AG10803 (cell line): ENCODE measurements at places on chromosomes 11 and 22.

DNA sequence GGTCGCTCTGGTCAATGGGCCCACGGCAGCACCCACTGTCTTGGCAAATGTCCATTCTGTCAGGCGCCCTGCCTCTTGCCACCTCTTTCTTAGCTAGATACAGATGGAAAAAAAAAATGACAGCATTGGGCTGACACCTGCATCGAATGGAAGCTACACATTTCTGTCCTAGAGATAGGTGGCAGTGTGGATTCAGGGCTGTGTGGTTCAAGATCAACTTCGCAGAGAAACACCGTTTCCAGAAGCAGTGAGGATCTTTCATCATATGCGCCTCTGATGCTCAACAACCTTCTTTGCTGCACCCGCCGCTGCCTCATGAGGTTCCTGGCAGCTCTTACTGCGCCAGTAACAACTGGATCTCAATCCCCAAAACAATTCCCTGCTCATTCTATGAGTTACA is 236.3 kb downstream of the KIRREL3 start:
- peak; percentile 29 for DNase-seq

GRCh38 chr11:104665641-104666040 is 232.6 kb downstream of the CASP12 start:
- peak; percentile 52 for DNase-seq

DNA sequence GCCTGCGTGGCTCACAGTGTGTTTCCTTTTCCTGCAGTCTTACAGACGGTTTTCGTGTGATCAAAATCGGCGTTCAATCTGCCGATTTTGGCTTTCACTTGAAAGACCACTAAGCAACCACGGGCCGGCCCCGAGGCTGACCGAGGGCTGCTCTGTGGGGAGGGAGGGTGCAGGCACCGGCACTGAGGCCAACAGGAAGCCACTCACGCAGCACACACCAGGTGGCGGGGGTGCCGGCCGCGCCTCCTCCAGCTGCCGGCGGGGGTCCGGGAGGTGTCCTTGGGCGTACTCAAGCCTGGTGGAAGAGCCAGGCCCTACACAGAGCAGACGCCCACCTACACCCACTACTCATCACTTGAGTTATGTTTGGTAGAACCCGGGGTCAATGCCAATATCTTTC is 14.3 kb downstream of the TOLLIP start:
- DNase-seq, result no peak

- DNase-seq, result no peak
These were observed 54.1 kb downstream of the MICAL3 start for GRCh38 chr22:17970201-17970708.

GRCh38 chr11:64742087-64742888 is 1.7 kb downstream of the RASGRP2 start:
- no peak for DNase-seq

DNA sequence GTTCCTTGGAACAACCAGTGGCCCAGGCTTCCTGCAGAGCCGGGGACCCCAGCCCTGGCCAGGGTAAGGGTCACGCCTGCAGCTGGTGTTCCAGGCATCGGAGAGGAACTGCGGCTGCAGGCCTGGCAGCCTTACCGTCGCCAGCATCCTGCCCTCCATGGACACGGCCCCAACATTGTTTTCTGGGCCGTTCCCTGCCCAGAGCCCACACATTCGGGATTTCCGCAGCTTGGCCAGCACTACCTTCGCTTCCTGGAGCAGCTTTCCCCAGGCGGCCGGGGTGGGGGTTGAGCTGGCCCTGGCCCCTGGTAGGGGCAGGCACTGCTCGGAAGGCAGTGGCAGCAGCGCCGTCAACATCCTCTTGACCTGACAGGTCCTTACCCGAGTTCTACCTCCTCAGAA is 17.7 kb downstream of the TXN2 start:
- DNase-seq, result no peak

DNA sequence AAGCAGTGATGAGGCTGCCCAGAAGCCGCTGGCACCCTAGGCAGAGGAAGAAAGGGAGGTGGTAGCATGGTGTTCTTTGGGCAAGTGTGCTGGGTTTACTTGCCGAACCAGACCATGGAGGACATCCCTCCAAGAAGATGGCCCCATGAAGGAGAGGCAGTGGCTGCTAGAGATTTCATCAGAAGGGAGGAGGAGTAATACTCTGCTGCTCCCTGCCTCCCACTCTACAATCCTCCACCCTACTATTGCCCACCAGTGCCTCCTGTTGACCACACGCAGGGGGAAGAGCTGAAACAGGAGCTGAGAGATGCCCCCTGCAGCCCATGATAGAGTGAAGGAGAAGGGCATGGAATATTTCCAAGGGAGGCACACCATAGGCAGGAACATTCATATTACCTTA is 51.0 kb upstream of the PRSS23 start:
- DNase-seq, result no peak

DNA sequence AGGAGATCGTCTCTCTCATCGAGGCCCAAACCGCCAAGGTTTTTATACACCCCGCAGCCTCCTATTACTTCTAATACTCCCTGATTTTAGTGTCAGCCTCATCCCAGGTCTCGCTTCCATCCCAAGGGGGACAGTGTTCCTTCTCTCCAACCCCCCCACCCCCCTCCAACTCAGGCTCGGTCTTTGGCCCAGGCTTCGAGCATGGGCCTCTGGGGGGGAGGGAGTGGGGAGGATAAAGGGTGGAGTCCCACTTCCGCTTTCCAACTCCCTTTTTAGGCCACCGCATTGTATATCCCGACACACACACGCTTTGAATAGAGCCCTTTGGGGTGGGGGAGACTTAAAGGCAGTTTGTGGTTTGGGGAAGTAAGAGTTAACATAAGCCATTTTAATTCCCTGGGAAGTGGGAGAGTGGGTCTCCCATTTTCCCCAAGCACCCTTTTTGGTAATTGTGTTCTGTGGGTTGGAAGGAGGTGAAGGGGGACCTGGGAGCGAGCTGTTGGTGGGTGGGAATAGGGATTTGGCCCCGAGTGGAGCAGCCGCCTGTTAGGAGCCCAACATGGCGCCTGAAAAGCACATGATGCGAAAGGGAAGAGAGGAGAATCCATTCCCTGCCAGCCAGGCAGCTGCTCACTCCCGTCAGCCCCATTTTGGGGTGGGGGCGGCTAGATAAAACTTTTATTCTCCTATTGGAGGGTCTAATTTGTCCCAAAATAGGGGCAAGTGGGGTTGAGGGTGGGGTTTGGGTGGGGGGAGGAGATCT is 844 bp downstream of the PCF11 start:
- DNase-seq, result peak; percentile 38

DNA sequence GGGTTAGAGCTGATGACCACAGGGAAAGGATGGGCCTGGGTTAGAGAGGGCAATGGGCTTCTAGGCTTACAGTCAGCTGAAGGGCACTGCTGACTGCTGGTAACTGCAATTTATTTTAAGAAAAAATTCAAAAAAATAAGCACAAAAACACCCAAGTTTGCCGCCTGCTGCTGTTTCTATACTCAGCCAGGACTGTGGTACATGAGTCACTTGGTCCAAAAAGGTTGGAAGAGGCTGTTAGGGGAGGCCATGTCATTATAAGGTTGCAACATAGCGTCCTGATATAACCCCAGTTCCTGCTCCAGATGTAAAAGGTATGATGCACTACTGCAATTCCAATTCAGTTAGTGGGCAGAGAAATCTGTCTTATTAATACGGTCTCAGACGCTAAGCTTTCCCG is 98.9 kb downstream of the ETS1 start:
- peak; percentile 98 for DNase-seq

GRCh38 chr22:22925805-22926369 is 38.3 kb downstream of the IGLL5 start:
- no peak for DNase-seq

GRCh38 chr11:129946965-129947364 is 51.6 kb upstream of the NFRKB start:
- no peak for DNase-seq

DNA sequence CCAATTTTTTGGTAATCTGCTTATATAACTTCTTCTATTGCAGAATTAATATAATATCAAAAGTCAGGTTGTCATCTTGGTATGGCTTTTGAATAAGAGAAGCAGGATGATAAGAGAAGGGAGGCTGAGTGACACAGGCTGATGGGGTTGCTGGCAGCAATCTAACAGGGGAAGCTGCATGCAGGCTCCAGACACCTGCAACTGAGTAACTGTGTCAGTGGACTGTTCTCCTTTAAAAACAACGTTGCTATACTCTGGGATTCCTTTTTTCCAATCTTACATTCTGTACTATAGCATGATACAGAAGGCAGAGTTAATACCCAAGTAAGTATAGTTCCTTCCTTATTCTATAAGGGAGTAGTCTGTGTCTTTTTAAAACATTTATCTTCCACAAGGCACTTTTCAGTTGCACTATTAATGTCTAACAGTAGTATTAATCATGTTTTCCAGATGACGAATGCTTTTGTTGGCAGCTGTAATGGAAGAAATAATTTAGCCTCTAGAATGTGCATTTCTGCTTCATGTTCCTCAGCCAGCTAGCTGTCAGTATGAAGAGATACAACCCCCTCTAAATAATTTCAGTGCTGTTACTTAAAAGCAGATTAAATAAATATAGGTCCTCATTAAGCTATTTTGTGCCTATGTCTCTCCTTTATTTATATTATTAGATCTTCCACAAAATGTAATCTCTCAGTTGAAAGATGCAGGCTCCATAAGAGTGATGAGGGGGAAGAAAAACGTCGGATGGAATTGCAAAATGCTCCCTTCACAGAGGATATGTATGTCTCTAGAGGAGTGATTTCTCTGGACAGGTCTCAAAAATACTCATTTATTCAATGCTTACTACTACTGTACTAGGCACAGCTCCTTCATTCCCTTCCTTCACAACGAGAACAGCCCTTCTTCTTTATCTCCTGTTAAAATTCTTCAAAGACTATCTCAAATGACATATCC is 50.8 kb downstream of the ATG16L2 start:
- DNase-seq, result peak; percentile 44

GRCh38 chr22:27801616-27802345 is at the start of gene MN1:
Gene MN1 (minus strand): TSS chr22:27801756. CDS start chr22:27800543, 1,213 bp downstream.
- DNase-seq, result no peak

DNA sequence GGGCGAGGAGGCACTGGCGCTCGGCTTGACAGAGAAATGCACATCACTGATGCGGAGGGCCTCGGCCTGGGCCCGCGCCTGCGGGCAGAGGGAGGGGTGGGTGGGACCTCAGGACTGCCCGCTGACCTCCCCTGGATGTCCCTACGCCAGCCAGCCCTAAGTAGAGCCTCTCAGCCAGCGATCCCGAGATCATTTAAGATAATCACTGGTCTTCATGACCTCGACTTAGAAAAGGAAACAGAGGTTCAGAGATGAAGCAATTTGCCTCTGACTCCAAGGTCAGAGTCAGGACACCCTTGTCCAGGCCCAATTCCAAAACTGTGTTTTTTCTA is 4.9 kb downstream of the CBX6 start:
- no peak for DNase-seq
